ENCODE measurements at places on chromosomes 1 and 21. TPM values are rescaled to one million over a fixed set of nuclear protein-coding genes. Genes with fewer than 3 reads are reported as not detected.
A peak's percentile ranks its signal among the peaks of the same experiment; 100 is the strongest.

- DNase-seq = peak; percentile 27
Observed at GRCh38 chr1:39900662-39901463, 854 bp downstream of the MYCL start.

Gene S100A16
- 7.1 TPM for total RNA-seq

DNA sequence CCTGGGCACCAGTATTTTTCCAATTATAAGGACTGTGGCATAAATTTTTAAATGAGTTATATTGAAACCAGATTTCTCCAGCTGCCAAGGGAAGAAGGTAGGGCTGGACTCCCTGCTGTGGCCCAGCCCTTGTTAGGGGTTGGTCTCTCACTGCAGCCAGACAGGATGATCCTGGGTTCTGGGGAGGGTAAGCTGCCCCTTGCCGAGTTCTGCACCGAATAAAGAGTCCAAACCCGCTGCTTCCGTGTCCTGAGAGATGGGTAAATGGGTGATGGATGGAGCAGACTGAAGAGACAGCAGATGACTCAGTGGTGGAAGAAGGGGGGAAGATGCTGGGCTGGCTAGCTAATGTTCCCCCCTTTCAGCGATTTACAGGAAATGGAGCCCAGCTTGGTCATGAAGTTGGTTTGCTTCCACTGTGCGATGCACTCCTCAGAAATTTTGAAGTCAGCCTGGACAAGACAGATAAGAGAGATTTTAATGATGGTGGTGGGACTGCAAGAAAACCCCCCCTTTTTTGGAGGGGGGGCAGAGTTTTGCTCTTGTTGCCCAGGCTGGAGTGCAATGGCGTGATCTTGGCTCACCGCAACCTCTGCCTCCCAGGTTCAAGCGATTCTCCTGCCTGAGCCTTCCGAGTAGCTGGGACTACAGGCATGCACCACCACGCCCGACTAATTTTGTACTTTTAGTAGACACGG, 41.4 kb downstream of the YARS1 start:
- no peak for DNase-seq

- DNase-seq = no peak
Observed at GRCh38 chr1:203174324-203174985, 1.2 kb downstream of the MYBPH start.

Gene PADI4
- total RNA-seq = not detected
